Epithelial cell of esophagus (primary cell): ENCODE measurements at places on chromosomes 2 and 18.
A peak's percentile ranks its signal among the peaks of the same experiment; 100 is the strongest.

DNA sequence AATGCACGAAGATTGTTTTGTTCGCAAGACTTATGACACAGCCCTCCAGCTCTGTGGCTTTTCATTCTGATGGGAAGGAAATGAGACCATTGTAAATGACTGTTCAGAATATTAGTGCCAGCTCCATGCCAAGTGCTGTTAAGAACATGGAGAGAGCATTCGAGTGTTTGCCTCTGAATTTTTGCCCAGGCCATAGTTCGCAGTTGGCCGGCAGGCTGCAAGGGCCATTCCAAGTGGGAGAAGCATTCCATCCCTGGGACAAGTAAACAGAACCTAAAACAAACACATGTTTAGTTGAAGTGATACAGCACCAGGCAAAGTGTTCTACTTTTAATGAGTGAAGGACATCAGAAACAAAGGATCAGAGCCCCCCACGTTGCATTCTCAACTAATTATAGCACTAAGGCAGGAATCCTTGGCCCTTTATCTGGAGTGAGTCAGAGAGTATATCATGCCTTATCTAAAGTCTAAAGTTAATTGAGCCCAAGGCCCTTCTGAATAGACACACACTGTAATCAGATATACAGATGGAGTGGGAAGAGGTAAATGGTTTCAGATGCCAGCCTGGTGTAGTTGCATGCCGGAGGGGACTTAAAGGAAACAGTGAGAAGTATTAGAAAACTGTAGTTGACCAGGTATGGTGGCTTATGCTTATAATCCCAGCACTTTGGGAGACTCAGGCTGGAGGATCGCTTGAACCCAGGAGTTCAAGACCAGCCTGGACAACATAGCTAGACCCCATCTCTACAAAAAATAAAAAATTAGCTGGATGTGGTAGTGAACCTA lies 53.3 kb downstream of the NEDD4L start:
- DNase-seq: no peak

- DNase-seq: peak; percentile 44
These were observed 818.5 kb upstream of the SALL3 start for GRCh38 chr18:78160961-78161656.

DNA sequence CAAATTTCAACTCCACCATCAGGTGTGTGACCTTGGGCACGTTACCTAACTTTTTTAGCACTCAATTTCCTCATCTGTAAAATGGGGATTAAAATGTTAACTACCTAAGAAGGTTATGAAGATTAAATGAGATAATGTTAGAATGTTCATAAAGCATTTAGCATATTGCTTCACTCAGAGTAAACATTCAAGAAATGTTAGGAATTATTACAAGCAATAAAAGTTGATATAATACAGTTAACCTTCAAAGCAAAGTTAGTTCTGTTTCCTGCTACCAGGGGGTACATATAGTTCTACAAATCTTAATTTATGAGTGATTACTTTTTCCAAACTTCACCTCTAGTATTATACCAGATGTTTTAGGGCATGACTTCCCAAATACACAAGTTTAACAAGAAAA lies 254.2 kb downstream of the PDE11A start:
- no peak for DNase-seq

DNA sequence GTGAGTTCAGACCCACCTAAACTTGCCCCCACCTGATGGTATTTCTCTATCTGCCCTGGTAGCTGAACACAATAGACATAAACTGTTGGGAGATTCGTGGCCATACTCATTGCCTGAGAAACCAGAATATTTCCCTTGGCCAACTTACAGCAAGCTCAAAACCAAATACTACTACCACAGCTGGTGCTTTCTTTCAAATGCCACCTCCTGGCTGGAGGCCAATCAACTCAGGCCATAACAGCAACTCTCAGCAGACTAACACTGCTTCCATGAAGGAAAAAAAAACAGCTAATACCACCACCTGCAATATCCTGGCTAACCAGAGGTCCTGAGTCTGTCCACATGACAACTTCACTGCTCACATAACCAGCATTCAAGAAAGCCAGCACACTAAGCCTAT lies 373.1 kb downstream of the CMPK2 start:
- no peak for DNase-seq

GRCh38 chr2:37472959-37473358 lies 128.5 kb downstream of the QPCT start:
- peak; percentile 83 for DNase-seq

GRCh38 chr2:227942965-227943364 lies 71.5 kb downstream of the DAW1 start:
- DNase-seq: no peak

- peak; percentile 30 for DNase-seq
These were observed 8.1 kb downstream of the PFN4 start for GRCh38 chr2:24115057-24115456.

- no peak for DNase-seq
These were observed 118.6 kb upstream of the PELI1 start for GRCh38 chr2:64262816-64263215.

DNA sequence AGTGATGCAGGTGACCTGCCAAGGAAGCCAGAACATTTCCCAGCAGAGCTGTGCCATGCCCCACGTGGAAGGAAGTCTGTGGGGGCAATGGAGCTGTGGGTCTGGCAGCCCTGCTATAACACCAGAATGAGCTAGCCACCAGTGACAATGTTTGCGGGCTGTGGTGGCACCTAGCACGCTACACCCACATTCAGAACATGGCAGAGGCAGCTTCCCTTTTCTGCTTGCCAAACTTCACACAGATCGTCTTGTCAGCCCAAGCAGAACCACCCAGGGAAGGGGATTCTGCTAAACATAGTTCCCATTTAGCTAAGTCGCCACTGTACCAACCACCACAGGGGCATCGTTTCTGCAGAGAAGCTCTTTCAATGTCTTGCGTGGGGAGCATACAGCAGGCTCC lies 27.0 kb upstream of the CCDC93 start:
- DNase-seq: no peak

- DNase-seq: no peak
These were observed 668.3 kb downstream of the IRS1 start for GRCh38 chr2:226131299-226131784.

- peak; percentile 0 for DNase-seq
These were observed 223.7 kb downstream of the SOX11 start for GRCh38 chr2:5915881-5916310.

GRCh38 chr2:175576875-175577274 lies 395.4 kb upstream of the ATP5MC3 start:
- no peak for DNase-seq

GRCh38 chr2:16656784-16657391 lies 8.7 kb downstream of the CYRIA start:
- no peak for DNase-seq

DNA sequence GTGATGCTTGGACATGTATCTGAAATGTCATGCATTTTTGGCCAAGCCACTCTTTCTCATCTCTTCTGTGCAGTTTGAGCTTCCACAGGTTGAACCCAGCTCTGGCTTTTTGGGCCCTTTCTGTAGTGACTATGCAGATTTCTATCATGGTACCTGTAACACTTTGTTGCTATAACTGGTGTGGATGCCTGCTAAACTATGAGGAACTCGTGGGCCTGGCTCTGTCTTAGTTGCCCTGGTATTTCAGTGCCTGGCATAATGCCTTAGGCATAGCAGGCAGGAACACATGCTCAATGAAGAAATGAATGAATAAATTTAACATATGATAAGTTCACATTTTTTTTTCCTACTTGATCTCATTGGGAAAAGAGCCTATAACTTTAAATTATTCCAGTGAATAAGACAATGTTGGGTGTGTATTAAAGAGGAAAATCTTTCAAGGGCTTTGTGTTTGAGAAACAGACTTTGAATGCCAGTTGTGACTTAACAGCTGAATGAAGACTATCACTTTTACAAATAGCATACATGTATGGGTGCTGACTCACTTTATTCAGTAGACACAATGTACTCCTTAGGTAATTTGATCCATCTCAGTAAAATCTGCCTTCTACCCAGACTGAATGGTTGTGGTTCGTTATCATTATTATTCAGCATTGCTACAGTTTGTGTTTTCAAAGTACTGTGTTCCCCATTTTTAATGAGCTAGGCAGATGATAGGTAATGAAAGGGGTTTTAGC lies 86.4 kb upstream of the MAP4K3 start:
- peak; percentile 86 for DNase-seq

DNA sequence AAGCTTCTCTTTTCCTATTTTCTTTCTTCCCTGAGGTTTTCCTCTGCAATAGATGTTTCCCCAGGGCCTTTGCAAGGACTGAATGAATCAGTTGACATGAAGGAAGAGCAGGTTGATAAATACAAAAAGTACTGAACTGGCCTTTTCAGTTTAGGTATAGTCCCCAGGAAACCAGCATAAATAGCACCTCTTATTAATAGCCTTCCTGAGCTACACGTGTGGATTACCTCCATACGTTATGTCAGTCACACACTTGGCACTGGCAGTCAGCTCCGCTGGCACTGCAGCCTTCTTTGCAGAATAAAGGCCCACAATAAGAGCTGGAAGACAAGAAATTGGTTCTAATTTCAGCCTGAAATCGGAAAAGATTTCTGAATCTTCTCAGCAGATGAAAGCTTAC lies 60.7 kb downstream of the KCTD18 start:
- no peak for DNase-seq

DNA sequence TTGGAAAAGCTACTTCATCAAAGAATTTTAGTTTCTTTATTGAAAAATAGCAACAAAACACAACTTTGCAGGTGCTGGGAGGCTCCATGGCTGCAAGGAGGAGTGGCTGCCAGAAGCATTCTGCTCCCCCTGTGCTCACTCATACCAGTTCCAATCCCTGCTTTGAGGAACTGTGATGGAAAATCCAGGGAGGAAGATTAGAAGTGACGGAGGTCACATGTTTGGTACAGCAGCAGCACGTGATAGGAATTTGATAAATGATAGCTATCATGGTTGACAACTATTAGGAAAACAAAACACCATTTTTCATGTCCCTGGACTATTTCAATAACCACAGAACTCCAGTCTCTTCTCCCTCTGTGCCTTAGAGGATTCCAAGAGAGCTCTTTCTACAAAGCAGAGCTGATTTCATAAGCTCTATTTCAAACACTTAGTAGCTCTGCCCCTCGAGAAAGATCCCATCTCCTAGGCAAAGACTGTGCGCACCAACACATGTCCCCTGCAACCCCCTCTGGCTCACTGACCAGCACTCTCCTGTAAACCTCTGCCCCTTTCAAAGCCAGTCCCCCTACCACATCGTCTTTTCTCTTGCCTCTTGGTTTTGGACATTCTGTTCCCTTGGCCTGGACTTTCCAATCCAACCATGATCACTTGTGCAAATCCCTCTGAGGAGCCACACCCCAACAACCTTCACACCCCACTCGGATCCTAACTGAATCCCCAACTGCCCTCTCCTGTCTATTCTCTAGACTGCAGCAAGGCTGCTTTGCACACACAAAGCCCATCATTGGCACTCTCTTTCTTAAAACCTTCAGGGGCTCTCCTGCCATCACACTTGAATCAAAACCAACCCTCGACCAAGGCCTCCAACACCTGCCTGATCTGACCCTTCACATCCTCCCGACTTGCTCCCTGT lies 352.4 kb upstream of the PKDCC start:
- DNase-seq: no peak

GRCh38 chr2:140880573-140880972 lies 1250.2 kb downstream of the LRP1B start:
- no peak for DNase-seq

- DNase-seq: no peak
These were observed 79.9 kb downstream of the TRIB2 start for GRCh38 chr2:12796657-12797056.

- DNase-seq: no peak
These were observed 26.1 kb downstream of the PKDCC start for GRCh38 chr2:42073739-42074503.

GRCh38 chr2:219441451-219442255 lies 7.0 kb downstream of the SPEG start:
- DNase-seq: peak; percentile 44

GRCh38 chr2:196181484-196181883 lies 10.1 kb upstream of the STK17B start:
- DNase-seq: no peak

DNA sequence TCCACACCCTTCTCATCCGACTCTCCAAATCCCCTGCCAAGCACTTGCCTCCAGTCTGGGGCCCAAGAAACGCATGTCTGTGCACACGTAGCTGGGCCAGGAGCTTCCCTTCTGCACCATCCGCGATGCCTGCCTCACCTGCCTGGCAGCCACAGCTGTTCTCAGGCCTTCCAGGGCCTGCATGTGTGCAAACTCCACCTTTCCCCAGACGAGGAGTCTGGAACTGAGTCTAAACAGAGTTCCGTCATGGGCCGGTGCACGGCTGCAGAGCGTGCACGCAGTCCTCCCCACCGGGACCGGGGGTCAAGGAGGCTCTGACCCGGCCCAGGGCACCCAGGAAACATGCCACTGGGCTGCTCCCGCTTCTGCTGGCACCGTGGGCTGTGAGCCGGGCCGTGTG lies 66.8 kb upstream of the SALL3 start:
- no peak for DNase-seq

- DNase-seq: no peak
These were observed 22.2 kb downstream of the KCNG2 start for GRCh38 chr18:79819968-79820351.

- DNase-seq: no peak
These were observed 103.0 kb downstream of the ZAP70 start for GRCh38 chr2:97816411-97816810.

- no peak for DNase-seq
These were observed 797.4 kb downstream of the SUCLG1 start for GRCh38 chr2:83661711-83662110.

GRCh38 chr2:234954551-234954992 lies 2.8 kb downstream of the SH3BP4 start:
- no peak for DNase-seq

- DNase-seq: no peak
These were observed 6.4 kb downstream of the DPYSL5 start for GRCh38 chr2:26854283-26854827.

GRCh38 chr2:237427769-237428506 lies 14.0 kb upstream of the COL6A3 start:
- no peak for DNase-seq

- DNase-seq: no peak
These were observed 74.3 kb downstream of the SCN2A start for GRCh38 chr2:165313509-165313908.

DNA sequence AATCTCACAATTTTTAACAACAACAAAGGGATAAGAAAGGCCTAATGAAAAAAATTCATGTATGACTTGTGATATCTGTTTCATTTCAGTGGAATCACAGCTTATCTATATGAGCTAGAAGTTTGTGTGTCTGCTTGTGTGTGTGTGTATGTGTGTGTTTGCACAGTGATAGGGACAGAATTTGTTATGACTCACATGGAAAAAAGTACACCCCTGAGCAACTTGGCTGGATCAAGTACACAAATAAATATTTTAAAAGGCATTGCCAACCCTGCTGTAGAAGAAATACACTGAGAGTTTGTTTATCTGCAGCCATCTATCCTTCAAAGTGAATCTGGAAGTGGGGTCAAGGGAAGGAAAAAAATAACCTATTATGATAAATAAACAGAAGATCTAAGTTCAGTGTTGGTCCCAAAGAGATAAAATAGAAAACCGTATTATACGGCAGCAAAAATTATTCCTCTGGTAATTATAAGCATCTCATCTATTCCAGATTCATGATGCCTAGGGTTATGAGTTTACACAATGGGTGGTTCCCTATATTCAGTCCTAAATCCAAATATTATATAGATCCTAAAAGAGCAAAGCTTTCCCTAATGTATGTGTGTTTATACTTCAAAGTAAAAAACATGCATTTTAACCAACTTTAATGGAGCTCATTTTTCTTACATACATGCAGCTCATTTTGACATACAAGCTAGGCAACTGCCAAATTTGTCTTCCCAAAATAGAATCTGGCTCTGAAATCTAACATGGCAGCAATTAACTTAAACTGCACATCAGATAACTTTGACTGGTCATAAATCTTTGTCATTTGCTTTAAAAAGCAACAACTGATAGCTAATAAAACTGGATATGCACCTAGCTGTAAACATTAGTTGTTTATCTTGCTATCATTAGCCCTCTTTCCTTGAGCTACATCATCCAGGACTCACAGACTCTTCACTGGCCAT lies 420.6 kb downstream of the IRS1 start:
- peak; percentile 18 for DNase-seq
